ENCODE measurements at places on chromosomes 2 and 18.

- DNase-seq = no peak
These were observed 48.8 kb downstream of the ERBB4 start for GRCh38 chr2:212489719-212490346.

GRCh38 chr2:23078784-23079434 is 306.1 kb upstream of the KLHL29 start:
- no peak for DNase-seq

GRCh38 chr18:74804677-74805076 is 207.0 kb downstream of the ZNF407 start:
- DNase-seq = no peak

DNA sequence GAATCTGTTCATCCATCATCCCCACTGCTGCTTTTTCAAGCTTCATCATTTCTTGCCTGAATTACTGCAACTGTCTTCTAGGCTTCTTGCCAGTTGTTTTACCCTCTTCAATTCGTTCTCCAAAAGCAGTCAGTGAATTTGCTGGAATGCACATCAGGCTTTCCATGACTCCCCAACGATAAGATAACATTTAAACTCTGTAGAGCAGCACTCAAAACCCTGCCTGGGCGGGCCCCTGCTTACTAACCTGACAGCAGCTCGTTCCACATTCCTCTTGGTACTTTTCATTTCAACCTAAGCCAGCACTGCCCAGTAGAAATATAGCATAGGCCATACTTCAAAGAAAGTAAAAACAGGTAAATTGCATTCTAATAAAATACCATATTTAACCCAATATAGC is 342.9 kb downstream of the SUCLG1 start:
- no peak for DNase-seq

DNA sequence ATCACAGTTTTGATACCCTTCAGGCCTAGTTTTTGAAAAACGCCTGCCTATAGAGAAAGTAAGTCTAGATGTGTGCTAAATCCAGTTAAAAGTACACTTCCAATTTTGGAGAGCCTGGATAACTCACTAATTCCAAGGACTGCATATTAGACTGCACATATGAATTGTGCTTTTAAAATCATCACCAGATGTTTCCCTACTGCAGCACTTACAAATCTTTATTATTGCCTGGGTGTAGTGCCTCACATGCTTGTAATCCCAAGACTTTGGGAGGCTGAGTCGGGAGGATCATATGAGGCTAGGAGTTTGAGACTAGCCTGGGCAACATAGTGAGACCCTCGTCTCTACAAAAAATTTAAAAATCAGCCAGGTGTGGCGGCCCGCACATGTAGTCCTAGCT is 35.9 kb upstream of the HTR2B start:
- no peak for DNase-seq

- no peak for DNase-seq
These were observed 35.0 kb upstream of the CCDC85A start for GRCh38 chr2:56148825-56149224.

DNA sequence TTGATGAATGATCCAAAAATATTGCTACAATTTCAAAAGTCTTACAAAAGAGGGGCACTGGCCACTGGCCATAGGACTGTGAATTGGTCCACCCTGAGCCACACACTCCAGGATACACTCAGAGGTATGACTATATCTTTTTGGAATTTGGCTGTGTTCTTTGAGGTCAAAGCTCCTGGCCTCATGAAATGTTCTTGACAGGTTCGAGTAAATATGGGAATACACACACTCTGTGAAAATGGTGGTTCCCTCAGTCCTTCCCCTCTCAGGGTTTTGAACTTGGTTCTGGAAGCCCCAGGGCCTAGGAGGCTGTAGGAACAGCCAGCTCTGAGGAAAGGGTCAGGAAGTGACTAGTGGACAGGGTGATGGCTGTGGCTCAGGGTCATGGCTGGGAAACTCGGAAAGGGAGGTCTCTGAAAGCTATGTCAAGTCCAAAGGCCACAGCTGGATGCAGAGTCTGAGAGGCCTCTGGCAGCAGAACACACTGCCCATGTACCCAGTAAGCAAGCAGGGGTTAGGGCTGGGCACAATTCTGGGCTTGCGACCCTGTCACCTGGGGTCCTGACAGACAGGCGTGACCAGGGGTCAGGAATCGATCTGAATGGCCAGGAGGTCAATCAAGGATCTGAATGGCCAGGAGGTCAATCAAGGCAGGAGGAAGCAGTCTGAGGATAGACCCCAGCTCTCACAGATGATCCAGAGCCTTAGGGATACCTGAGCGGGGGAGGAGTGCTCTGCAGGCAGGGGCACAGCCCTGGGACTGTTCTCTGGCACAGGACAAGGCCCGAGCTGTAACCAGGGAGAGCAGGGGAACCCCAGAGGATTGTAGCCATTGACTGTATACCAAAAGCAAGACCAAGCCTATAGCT is 223.4 kb upstream of the SMAD2 start:
- DNase-seq = no peak

- no peak for DNase-seq
These were observed 42.5 kb downstream of the DCDC2C start for GRCh38 chr2:3745920-3746319.

- DNase-seq = no peak
These were observed 25.9 kb downstream of the GCG start for GRCh38 chr2:162126111-162126519.

DNA sequence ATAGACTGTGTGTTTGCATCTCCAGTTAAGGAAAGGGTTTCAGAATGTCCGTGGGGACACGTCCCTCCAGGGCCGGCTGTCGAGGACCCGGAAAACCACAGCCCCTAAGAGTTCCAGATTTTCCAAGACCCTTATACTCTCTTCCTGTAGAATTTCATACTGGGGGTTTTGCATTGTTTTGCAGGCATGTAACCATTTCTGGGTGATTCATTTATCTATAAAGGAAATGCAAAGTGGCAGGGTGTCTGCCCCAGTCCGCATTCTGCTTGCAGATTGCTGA is 8.5 kb downstream of the SP9 start:
- DNase-seq = no peak

DNA sequence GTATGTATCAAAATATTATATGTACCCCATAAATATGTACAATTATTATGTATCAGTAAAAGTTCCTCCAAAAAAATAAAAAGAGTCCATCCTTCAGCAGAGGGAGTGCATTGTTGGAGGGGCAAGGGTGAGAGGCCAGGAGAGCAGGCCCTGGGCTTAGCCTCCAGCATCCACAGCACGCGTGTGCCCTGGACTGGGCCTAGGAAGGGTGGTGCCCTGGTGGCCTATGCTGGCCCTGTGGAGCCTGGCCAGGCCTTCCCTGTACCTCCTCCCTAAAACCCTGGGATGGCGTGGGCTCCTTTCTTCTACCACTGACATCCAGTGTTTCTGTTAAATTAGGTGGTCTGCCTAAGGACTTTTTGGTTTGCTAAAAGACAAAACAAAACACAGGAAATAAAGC is 93.4 kb downstream of the SH3RF3 start:
- DNase-seq = no peak

DNA sequence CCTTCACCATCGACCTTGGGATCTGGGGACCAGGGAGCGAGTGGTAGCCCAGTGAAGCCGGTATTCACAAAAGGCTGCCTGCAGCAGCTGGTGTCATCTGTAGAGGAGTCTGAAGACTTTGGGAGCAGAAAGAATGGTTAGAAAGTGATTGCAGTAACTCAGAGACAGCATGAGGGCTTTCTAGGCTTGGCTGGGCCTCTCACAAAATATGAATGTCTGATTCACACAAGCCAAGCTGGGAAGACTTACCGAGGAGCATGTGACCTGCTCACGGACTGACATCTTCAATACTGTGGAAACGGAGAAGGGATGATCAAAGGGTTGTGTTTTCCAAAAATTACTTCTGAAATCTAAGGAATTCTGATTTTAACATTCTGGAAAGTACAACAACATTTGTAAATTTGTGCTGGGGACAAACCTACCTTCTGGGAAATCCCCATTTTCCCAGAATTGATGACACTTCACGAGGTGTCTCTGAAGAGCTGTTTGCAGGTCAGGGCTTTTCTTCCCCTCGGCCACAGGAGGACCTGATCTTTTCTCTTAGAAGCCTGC is 111.7 kb downstream of the ACOXL start:
- no peak for DNase-seq

GRCh38 chr2:207937823-207938222 is 87.5 kb downstream of the PLEKHM3 start:
- no peak for DNase-seq

- DNase-seq = no peak
These were observed 83.0 kb upstream of the SOX11 start for GRCh38 chr2:5609201-5609600.

- no peak for DNase-seq
These were observed 8.3 kb upstream of the RNF103 start for GRCh38 chr2:86631846-86632485.

GRCh38 chr2:109141006-109141600 is 12.1 kb downstream of the SH3RF3 start:
- no peak for DNase-seq

- DNase-seq = no peak
These were observed 45.5 kb upstream of the MSH2 start for GRCh38 chr2:47357483-47357882.

GRCh38 chr2:204122425-204122824 is 185.9 kb downstream of the ICOS start:
- DNase-seq = no peak

- DNase-seq = no peak
These were observed 52.5 kb downstream of the SATB2 start for GRCh38 chr2:199405241-199405640.

DNA sequence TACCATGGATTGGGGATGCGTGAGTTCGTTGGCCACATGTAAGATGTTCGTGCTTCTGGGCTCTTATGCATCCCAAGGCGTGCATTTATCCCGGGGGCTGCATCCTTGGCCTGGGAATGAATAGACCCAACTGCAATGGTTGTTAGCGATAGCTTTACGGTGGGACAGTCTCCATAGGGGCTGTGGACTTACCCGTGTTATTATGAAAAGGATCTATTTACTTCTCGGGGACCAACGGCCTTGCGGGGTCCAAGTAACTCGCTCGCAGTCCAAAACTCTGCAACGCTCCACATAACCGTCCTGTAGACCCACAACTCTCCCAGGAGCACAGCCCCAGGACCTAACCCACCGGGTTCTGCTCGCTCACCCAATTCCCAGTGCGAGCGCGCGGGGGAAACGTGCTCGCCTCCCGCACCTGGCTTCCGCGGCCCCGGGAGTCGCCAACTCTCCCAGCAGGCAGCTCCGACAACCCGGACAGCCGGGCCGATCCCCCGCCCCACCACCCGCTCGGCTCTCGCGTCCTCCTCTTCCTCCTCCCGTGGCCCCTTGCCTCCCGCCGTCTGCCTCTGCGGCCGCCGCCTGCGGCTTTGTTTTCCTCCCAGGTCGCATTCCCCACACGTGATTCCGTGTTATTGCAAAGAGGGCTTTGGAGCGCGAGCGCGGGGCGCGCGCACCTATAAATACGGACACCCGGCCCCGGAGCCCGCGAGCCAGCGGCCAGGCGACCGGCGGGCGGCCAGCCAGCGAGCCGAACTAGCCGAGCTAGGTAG is at the start of gene CABLES1:
CABLES1 (plus strand) TSS at position 706 of the 770 bp plus-strand sequence. CDS start 278 bp downstream, outside the sequence.
- peak; percentile 76 for DNase-seq

GRCh38 chr2:28809927-28810326 is 707 bp upstream of the SPDYA start:
- no peak for DNase-seq

- no peak for DNase-seq
These were observed 156.7 kb downstream of the GALNT3 start for GRCh38 chr2:165637396-165637795.

DNA sequence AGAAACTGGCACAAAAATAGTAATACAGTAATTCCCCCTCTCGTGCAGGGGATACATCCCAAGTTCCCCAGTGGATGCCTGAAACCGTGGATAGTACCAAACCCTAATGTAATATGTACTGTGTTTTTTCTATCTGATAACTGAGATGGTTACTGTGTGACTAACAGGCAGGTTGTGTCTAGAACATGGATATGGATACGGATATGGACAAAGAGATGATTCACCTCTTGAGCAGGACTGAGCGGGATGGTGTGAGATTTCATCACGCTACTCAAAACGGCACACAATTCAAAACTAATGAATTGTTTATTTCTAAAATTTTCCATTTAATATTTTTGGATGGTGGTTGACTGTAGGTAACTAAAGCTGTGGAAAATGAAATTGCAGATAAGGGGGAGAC is 3.4 kb downstream of the MBD1 start:
- DNase-seq = no peak

- DNase-seq = no peak
These were observed 151.0 kb upstream of the NDUFV2 start for GRCh38 chr18:8951491-8951890.

DNA sequence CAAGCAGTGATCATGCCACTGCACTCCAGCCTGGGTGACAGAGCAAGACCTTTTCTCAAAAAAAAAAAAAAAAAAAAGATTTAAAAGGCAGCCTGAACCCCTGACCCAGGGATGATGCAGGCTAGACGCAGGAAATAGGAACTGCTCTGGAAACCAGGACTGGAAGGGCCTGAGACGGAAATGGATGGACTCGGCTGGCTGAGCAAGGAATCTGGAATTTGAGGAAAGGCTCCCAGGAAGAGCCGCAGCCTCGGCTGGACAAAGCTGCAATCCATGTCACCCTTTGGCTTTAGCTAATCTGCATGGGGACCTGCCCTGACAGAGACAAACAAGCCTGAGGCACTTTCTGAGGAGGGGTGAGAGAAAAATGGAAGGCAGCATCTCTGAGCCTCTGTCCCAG is 55.0 kb upstream of the DAPL1 start:
- no peak for DNase-seq

- no peak for DNase-seq
These were observed 4.1 kb downstream of the FEV start for GRCh38 chr2:218980735-218981389.

DNA sequence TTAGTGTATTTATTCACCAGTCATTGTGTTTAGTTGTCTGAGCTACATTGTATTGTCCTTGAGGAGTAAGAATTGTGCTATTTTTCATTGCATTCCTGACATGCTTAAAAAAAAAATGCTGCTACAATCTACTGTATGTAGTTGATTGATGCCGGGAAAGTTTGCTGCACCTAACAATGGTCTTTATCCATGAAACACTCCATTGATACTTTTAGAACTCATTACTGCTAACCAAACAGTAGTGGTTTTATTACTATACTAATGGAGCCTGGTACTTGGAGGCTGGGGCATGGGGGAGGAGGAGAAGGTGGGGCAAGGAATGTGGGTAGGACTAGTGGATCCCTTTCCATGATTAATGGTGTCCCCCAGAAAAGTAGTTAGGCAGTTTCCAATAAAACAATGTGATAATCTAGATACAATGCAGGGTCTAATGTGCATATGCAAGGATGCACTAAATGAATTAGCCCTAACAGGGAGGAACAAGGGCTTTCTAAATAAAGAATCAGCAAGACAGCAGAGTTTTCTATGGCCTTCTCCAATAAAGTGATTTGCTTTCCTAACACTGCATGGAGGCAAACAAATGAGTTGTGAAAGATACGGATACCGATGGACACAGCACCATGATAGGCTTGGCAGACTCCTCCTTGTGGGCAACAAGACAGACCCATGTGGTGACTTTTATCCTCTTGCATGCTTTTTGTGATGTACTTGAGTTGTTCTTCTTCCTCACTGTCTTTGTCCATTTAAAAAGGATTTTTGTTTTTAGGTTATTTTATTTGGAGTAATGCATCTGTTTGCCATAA is 78.5 kb downstream of the FMNL2 start:
- no peak for DNase-seq

GRCh38 chr2:235514627-235515363 is 21.0 kb downstream of the AGAP1 start:
- no peak for DNase-seq

GRCh38 chr2:21757805-21758430 is 634.1 kb downstream of the TDRD15 start:
- no peak for DNase-seq
